ENCODE measurements at places on chromosomes 3 and 15.

DNA sequence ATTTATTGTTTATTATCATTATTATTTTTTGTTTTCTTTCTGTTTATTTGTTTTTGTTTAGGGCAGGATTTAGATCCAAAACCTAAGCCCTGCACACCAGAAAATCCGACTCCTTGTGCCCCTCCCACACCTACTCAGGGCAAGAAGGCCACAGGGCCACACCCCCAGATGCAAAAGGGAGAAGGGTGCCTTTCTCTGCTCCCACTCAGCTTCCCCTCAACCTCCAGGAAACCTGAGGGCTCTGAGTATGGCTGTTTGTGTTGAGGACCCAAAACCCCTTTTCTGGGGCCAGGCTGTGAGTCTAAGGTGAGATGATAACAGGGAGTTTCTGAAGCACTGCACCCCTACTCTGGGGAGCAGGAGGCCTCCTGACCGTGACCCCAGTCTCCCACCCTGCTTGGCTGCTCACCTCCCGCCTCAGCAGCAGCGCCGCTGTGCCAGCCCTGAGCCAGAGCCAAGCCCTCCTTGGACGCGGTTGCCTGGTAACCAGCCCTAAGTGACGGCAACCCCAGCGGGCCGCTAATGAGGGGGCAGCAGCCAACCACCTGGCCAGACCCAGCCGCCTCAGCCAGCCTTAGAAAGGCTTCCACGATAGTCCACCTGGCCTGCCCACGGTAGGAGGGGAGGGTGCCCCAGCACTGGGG, 6.4 kb upstream of the C15orf39 start:
- DNase-seq: no peak

- DNase-seq: no peak
These were observed 101.7 kb downstream of the IGSF11 start for GRCh38 chr3:118932822-118933558.

- DNase-seq: peak; percentile 71
These were observed at the start of gene CPNE4 for GRCh38 chr3:132034486-132035464. Gene CPNE4 (minus strand): TSS chr3:132035014.

- DNase-seq: no peak
These were observed 16.9 kb upstream of the PSMD6 start for GRCh38 chr3:64039981-64040733.

GRCh38 chr3:117995842-117996437, 1038.7 kb downstream of the IGSF11 start:
- DNase-seq: no peak

GRCh38 chr3:131619821-131620220, 117.0 kb upstream of the MRPL3 start:
- DNase-seq: no peak

DNA sequence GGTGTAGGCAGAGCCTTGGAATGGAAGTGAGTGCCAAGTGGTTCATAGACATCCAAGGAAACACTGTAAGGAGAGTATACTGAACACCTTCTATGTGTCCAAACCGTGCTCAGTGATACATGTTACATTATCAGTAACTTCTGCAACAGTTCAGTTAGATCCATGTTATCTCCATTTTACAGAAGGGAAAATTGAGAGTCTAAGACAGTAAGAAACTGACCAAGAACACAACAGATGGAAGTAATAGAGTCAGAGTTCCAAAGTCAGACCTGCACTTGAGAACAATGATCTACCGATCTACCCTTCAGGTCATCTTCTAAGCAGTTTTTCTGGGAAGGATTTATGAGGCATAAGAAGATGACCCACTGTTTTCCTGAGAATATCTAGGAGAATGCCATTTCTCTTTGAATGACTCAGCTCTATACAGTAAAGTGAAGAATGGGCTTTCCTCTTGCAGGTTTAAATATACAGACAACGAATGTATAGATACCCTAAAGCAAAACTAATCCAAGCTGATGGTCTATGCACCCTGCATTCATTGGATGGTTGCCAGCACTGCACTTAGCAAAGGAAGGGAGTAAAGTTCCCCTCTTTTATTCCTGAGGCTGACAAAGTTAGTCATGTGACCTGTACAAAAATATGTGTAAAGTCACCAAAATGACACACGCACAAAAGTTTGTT, 604.1 kb upstream of the MDFIC2 start:
- DNase-seq: no peak

DNA sequence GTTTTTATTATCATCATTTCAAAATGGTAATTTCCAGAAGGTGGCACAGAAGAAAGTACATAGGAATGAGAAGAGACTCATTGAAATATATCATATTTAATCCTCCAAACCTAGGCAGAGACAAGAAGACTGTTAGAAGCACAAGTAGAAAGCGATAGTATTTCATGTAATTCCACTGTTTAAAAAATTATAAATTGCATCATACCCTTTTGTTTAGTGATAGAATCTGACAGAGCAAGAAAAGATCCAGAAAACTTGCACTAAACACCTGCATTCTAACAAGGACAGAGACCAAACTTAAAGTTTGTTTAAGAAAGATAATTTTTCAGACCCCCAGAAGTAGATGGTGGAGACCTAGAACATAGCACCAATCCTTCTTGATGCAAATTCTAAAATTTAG, 56.9 kb upstream of the CD96 start:
- no peak for DNase-seq

DNA sequence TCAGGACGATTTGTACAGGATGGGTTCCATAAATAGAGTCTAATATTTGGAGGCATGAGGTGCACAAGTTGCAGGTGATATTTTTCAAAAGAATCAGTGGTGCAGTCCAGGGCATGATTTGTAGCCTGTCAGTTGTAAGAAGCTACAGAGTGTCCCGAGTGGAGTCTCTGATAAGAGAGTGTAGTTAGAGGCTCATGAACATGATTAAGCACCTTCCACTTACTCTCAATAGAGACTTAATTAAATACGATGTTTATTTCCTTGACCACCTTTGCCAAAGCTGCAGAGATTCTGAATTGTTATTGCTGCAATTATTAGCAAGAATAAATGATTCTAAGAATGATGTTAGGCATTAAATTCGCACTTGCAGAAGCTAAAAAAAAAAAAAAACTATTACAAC, 218.4 kb upstream of the LRTM1 start:
- DNase-seq: no peak

GRCh38 chr3:173411375-173411973, 13.9 kb downstream of the NLGN1 start:
- no peak for DNase-seq

DNA sequence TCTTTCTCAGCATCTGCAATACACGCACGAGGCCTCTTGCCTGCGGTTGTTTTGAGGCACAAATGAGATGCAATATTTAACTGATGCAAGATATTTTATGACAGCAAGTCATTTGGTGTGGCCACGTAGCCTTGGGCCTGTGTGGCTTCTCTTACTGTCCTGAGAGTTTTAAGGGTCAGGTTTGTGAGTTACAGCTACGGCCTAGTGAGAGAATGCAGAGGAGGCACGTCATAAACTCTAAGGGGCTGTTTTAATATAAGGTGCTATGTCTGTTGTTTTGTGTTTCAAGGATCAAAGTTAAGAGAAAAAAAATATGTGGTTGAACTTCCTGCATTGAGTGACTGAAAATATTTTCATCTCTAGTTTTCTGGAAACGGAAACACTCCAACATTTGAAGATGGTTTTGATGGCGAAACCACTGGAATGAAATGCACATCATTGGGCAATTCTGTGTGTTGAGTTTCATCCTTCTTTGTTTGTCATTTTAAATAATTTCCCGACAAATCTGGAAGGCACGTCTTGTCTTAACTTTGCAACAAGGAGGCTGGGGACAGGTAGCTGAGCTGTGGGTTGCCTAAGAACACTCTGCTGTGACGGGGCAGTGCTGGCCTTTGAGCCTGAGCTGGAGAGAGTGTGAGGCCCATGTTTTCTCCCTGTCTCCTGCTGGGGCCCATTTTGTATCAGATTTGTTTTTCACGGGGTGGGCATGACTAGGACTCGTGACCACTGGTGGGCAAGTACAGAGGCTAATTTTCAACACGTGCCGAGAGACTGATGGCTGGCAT, 5.1 kb downstream of the APBA2 start:
- no peak for DNase-seq

DNA sequence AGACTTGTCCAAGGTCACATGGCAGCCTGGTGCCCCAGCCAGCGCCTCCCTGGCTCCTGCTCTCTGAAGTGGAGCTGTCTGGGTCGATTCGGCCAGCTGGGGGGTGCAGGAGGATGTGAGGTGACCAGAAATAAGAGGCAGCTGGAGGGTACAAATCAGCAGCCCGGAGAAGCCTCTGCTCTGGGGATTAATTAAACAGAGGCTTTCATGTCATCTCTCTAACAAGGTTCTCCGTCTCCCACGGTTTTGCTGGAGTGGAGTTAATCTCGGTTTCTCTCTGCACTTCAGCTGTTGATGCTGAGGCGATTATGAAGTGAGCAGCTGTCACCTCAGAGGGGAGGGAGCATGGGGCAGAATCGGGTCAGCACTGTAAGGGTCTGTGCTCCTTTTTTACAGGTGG, 236.8 kb downstream of the TLE3 start:
- DNase-seq: no peak

- DNase-seq: no peak
These were observed 68.3 kb downstream of the GALK2 start for GRCh38 chr15:49238342-49238741.

DNA sequence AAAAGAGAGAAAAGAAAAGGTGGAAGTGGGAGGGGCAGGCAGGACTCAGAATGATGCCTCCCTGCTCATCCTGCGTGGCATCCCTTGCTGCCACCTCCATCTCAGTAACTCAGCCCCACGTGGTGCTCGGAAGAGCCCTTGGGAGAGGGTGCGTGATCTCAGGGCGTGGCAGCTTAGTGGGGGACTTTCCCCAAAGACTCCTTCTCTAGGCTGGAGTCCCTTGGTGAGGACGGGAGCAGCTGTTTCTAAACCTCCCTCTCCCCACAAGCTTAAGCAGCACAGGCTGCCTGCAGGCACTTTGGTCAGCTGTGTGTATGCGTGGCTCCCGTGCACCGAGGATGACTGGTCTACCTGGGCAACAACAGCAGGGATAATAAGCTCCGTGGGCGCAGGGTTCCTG, 7.4 kb upstream of the ANPEP start:
- DNase-seq: no peak

DNA sequence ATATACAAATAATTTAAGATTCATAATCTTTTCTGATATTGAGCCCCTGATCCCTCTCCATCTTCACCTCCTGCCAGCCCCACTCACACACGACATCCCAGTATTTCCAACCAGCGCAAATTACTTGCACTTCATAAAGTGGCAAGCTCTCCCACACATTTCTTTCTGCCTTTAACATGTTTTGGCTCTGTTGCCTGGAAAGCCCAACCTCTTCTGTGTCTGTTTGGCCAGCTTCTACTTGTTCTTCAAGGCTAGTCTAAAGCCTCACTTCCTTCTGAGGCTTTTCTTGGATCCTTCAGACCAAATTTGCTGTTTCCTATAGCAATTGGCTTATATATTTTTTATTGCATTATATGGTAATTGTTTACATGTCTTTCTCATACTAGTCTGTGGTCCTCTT, 5.1 kb upstream of the TM6SF1 start:
- DNase-seq: no peak

- DNase-seq: no peak
These were observed 258.3 kb downstream of the DIPK2A start for GRCh38 chr3:144229953-144230352.

GRCh38 chr15:85316244-85316934, 64.0 kb upstream of the AKAP13 start:
- DNase-seq: peak; percentile 23

DNA sequence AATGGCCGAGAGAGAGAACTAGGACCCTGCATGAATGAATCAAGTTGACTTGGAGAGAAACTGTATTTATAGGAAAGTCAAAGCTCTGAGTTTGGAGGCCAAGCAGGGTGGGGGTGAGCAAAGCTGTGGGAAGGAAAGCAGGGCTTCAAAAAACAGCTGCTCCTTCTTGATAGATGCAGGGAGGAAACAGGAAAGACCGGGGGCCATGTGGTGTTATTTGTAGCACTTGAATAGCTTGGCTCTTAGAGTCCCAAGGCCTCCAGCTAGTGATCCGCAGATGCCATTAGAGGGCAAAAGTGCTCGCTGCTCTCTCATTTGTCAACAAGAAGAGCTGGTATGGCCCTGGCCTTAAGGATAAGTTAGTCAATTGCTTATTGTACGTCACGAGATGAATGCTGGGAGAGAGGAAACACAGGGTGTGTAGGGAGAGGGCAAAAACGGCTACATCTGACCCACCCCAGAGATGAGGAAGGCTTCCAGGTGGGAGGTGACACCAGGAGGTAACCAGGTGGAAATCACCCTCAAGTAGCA, at the start of gene ALG1L2:
Gene ALG1L2, plus strand, starts transcription at position 481 of the 531 bp plus-strand sequence. CDS start 186 bp downstream, outside the sequence.
- no peak for DNase-seq

- no peak for DNase-seq
These were observed 12.8 kb downstream of the SETD5 start for GRCh38 chr3:9409981-9410854.

DNA sequence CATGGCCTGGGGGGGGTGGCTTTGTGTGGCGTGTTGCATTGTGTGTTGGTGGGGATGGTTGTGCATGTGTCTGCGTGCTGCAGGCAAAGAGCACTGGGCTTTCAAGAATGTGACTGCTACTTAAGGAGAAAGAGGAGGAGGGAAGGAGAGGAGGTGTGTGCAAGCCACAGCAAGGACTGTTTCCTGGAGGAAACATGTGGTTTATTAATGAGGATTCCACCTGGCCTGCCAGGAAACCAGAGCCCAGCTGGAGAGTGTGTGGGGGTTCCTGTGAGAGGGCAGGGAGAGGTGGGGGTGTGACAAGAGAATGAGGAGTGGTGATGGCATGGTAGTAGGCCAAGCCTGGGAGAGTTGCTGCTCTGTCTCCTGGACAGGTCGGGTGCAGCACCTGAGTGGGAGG, 258.1 kb upstream of the ROPN1 start:
- DNase-seq: no peak

DNA sequence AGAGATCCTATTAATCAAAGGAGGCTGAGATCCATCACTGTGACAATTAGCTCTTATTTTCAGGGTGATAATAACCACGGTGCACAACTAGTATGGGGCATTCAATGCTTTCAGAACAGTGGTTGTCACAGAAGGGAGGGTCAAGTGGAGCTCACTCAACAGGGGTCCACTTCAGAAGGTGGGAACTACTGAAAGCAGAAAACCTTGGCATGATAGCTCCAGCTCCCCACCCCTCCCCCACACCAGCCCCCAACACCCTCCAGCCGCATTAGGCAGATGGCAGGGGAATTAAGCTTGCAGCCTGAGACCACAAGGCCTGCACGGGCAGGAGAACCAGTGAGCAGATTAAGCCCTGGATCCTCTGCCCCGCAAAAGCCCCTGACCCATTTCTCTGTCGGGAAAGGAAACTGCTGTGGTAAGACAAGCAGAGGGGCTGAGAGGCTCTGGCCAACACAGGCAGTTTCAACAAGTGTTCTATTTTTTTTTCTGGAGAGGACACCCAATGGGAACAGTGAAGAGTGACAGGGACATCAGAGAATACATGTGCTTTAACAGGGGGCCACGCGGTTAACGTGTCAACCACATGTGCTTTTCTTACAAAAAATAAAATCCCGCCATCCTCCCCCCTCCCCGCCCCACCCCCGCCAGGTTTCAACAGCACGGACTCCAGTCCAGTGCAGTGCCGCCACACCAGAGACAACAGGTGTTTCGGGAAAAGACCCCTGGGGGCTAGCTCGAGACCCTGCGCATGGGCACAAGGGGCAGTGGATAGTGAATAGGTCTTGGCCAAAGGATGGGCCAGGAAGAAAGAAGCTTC, 997 bp downstream of the FYCO1 start:
- no peak for DNase-seq

- DNase-seq: no peak
These were observed 152.0 kb upstream of the TMC3 start for GRCh38 chr15:81526029-81526428.

GRCh38 chr3:197791113-197791891, at the start of gene LRCH3:
Gene LRCH3 (plus strand): TSS chr3:197791254. CDS start chr3:197791279, 25 bp downstream.
- peak; percentile 81 for DNase-seq

GRCh38 chr3:71016178-71016845, 567.2 kb downstream of the FOXP1 start:
- DNase-seq: no peak

Measured in activated T-helper 2 cell treated with anti-CD3 and anti-CD28 coated beads, Interferon-gamma antibody, Interleukin-2, Interleukin-4, amounts not matched to agents 10 μg/mL and 5 μg/mL and 100 μg/mL, durations not matched to agents 14 hours and 24 hours and 36 hours (primary cell).